Tibial nerve (tissue), 4 donors: ENCODE measurements at places on chromosomes 16 and 17.

- no peak for DNase-seq
Measured at GRCh38 chr17:36493956-36494355, 7.5 kb downstream of the ZNHIT3 start.

DNA sequence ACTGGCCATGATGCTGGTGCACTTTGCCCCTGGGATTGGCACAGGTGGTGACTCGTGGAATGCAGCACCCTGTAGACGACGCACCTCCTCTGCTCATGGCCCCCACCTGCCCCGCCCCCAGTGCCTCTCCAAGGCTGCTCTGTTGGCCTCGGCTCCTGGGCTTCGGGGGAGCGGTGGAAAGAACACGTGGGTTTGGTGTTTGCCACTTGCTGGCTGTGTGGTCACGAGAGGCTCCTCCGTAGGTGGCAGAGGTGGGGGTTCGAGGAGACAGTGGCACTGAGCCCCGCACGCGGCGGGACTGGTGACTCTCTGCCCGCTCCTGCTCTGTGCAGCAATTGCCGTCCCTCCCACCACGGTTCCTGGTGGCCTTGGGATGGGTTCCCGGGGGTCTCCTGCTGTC lies 82.8 kb upstream of the ZNF750 start:
- DNase-seq, result no peak

DNA sequence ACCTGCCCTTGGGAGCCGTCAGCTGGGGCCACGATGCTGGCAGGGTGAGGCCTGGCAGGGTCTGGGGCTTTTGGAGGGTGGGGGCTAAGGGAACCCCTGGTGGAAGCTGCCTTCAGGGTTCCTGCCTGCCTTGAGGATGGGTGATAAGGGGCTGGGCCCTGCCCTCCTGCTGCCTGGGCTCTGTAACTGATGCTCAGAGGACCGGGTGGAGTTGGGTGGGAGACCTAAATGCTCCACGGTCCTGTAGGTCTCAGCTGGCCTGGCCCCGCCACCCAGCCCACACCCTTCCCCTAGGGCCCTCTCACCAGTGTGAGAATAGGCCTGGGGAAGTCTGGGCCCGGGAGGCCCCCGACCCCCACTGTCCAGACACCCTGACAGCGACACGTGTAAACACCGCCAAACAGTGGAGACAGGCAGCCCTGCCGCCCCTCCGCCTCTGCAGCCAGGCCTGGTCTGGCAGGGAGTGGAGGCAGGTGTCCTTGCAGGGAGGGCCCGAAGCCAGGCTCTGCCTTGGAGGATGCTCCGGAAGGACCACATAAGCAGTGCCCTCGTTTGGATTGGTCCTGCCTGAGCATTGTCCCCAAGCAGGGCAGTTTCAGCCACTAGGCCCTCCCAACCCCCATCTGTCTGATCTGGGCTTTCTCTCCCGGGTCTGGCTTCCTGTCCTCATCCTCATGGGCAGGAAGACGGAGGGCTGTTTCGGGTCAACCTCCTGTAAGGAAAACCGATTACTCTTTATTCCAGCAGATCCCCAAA lies 6.5 kb upstream of the BAHCC1 start:
- DNase-seq, result no peak

- no peak for DNase-seq
Measured at GRCh38 chr16:660132-660458, 7.8 kb upstream of the RHOT2 start.

- DNase-seq, result no peak
Measured at GRCh38 chr16:1169285-1170075, 16.6 kb downstream of the CACNA1H start.

DNA sequence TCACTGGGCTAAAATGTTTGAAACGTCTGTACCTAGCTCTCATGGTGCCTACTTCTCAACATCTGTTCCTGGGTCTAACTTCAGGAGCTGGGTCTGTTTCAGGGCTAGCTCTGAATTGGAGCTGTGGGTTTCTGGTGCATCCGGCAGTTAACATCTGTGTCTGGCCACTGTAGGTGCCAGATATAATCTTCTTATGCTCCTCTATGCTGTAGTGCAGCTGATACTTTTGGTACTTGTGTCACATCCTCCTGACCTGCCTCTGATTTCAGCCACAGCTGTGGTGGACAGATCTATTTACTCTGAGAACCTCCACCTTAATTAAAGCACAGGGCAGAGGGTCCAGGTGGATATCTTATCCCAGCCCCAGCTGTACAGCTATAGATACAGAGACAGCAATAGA lies 496.5 kb upstream of the CDH11 start:
- DNase-seq, result no peak

DNA sequence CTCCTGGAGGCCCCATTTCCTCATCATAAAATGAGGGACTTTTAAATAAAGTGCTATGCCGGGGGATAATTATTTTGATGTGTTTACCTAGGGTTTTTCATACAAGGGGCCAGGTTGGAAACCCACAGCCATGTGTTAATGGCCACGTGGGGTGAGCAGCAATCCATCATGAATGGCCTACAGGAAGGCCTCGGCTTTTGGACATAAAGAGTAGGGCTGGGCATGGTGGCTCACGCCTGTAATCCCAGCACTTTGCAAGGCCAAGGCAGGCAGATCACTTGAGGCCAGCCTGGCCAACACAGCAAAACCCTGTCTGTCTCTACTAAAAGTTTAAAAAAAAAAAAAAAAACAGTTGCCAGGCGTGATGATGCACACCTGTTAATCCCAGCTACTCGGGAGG lies 40.3 kb downstream of the MEAK7 start:
- no peak for DNase-seq

DNA sequence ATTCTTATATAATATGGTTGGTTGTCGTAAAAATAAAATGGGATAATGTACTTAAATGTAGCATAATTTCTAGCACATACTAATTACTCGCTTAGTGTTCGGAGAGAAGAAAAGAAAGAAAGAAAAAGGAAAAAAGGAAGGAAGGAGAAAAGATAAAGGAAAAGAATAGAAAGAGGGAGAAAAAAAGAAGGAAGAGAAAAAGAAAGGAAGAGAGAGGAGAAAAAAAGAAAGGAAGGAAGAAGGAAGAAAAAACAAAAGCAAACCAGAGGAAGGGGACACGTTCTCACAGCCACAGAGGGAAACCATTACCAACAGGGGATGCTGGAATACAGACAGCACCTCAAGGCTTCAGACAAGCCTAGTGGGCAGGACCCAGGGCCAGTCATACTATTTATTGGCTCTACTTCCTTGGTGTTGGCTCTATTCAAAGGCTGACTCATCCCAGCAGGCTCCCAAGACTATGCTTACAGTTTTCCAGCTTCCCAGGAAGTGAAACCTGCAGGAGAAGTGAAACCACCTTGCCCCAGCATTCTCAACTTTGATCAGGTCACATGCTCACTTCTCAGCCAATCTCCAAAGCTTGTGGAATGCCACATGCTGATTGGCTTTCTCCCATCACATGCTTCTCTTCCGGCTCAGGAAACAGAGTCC lies 273.5 kb upstream of the IRX5 start:
- DNase-seq, result no peak

DNA sequence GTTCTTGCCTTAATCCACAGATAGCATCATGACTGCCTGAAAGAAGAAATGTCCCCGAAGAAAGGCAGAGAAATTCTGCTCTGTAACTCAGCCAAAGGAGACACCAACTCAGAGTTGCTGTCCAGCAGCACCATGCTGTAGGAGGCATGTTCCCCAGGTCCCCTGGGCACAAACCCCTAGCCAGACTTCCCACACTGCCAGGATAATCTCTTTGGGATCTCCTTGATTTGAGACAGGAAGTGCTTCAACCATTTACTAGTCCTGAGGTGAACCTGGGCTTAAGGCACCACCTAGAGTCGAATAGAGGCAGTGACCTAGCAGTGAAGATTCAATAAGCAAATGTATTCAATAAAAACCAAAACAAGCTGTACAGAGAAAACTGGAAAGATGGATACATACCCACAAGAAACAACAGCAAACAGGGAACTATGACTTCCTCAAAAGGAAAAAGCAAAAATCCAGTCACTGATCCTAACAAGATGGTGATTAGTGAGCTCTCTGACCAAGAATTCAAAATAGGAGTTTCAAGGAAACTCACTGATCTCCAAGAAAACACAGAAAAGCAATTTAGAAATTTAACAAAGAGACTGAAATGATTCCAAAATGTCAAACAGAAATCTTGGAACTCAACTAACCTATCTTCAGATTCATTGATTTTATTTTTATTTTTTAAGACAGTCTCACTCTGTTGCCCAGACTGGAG lies 5.7 kb downstream of the OR4D2 start:
- no peak for DNase-seq

DNA sequence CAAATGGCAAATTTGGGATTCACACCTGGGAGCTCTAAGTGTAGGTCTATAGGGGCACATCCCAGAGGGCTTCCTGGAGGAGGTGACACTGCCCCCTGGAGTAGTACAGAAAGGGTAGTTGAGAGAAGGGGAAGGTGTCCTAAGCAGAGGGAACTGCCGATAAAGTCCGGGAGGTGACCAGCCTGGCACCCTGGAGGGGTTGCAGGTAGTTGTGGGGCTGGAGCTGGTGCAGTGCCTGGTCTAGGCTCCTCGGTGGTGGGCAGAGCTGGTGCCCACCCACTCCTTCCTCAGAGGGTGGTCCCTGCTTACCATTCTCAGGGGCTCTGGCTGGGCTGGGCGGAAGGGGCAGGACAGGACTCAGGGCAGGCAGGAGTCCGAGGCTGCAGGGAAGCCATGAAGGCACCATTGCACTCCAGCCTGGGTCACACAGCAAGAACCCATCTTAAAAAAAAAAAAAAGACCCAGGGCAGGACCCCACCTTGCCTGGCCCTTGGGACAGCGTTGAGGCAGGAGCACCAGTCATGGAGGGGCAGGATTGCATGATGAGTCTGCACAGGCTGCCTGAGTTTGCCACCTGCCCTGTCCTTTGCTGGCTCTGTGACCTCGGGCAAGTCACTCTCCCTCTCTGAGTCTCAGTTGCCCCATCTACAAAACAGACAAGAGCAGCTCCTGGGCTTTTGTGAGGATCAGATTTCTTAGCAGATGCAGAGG lies 43.8 kb downstream of the LAT start:
- no peak for DNase-seq

GRCh38 chr16:12425134-12425941 lies 378.3 kb downstream of the CPPED1 start:
- DNase-seq, result no peak

DNA sequence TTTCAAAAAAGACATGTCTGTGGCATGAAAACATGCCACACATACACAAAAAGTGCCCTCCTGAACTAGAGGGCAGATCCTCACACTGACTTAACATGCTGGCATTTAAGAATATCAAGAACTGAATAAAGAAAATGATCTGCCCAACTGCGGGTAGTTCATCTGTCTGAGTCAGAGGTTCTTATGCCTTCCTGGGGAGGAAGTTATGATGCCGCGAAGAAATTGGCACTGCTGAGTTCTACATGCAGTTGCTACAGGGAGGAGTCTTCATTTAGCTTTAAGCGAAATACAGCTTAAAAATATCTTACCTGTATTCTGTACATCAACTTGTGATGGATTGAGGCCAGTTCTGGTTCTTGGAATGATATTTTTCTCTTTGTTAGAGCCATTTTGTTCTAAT lies 6.3 kb downstream of the ALDH3A2 start:
- DNase-seq, result no peak

- no peak for DNase-seq
Measured at GRCh38 chr17:51699303-51699702, 439.0 kb downstream of the UTP18 start.

DNA sequence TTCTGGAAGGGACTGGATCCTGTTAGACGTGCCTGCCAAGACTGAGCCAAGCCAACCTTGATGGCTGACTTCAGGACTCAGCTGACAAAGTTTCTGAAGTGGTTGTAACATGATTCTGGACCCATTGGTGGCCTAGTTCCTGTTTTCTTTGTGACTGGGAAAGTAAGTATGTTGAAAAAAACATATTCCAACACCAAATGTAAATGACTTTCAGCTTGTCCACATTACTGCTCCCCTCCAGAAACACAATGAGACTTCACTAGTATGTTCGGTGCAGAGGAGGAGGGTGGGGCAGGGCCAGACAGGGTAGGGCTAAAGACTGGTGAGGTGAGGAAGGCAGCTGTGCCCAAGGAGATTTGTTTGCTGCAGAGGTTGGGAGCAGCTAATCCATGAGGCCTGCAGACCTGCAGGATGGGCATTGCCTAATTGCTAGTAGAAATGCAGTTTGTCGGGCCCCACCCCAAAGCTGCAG lies 26.4 kb downstream of the NMT1 start:
- no peak for DNase-seq

DNA sequence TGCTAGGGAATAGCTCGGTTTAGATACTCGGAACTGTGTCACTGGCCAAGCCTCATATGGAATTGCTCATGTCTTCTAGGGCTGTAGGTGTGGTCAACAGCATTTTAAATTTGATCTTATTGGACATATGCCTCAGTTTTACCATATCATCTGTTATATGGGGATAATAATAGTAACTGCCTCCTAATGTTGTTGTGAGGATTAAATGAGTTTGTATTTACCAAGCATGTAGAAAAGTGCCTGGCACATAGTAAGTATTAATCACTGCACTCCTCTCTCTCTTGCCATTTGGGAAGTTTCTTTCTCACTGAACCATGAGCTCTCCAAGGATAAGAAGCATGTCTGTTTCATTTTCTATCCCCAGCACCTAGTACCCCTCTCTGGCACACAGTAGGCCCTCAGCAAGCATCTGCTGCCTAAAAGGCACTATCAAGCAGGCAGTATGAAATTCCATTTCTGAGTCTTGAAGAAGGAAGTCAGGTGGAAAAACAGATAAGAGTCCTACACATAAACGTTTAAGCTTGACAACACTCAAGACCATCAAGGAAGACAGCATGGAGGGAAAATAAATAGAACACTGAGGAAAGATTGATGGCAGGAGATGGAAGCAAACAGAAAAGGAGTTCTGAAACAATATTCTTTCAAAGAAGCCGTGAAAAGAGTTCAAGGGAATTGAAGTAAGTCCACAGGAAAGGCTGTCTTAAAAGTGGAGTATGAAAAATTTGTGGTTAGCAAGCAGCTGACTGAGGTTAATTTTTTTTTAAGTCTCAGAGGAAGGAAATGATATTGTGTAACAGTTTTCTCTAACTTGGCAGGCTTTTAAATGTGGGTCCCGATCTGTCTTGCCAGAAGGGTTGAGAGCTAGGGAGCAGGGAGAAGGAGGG lies 2.2 kb upstream of the ATP6V0A1 start:
- DNase-seq, result peak; percentile 55

DNA sequence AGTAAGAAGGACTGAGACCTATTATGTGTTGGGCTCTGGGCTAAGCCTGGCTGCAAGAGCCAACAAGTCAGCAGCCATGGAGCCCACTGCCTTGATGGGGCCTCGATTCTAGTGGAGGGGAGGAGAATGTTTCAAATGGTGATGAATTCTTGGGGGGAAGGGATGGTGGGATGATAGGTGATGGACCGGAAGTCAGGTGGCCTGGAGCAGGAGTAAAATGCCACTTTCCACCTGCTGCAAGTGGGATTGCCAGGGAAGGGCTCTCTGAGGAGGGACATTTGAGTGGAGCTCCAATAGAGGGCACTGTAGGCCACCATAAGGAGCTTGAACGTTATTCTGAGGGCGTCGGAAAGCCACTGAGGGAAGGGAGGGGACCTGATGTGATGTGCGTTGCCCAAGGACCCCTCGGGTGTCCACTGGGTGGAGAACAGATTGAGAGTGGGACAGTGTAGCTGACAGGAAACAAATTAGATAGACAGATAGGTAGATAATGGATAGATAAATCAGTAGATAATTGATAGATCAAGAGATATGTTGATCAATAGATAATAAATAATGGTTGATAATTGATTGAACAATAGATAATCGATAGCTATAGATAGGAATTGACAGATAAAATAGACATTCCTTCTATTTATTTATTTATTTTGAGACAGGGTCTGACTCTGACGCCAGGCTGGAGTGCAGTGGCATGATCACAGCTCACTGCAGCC lies 18.2 kb upstream of the NXPH3 start:
- DNase-seq, result no peak

GRCh38 chr17:76088041-76088867 lies 9.3 kb downstream of the ZACN start:
- DNase-seq, result no peak
